Ureter (tissue), 1 donor: ENCODE measurements at places on chromosomes 3 and 15.
A peak's percentile ranks its signal among the peaks of the same experiment; 100 is the strongest.

GRCh38 chr15:31236184-31237042 lies 90.2 kb upstream of the KLF13 start:
- DNase-seq, result peak; percentile 79

DNA sequence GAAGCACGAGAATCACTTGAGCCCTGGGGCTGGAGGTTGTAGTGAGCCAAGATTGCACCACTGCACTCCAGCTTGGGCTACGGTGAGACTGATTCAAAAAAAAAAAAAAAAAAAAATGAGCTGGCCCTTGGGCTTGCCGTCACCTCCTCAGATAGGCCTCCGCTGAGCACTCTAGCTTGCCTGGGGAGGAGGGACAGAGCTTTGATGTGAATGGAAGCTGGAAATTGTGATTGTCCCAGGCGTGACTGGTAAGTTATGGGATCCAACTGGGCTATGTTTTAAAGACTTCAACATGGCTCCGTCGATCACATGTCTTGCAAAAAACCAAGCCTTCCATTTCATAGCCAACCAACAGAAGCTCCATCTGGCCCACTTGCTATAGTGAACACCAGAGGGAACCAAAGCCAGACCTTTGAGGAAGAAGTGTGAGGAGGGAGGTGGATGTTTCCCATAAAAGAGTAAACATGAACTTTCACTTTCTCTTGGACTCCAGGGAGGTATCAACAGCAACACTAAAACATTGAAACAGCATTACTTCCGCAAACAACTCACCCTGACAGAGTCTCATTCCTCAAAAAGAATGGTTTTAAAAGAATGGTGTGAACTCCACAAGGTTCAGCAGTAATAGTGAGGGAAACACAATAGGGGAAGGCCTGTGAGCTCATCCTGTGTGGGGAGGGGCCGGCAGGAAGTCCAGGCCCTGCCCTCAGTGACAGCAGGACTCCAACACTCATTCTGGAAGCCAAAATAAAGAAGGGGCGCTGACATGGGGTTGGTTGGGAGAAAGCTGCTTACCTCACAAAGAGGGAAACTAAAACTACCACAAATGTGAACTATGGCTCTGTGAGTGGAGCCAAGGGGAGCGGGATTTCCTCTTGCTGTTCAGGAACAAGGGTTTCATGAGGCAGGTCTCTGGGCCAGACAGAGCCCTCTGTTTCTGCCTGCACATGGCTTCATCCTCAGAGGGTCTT lies 59.2 kb upstream of the IL12A start:
- DNase-seq, result no peak

GRCh38 chr3:46833346-46834300 lies 29.6 kb downstream of the MYL3 start:
- DNase-seq, result no peak

- peak; percentile 49 for DNase-seq
These were observed 514 bp upstream of the PPP4R2 start for GRCh38 chr3:72996121-72996472.

- DNase-seq, result no peak
These were observed 484.4 kb upstream of the TPRG1 start for GRCh38 chr3:188687389-188687788.

- DNase-seq, result no peak
These were observed 137.3 kb upstream of the TGFBR2 start for GRCh38 chr3:30469133-30469532.

- DNase-seq, result peak; percentile 71
These were observed 39.7 kb downstream of the GLDN start for GRCh38 chr15:51380999-51381806.

- peak; percentile 45 for DNase-seq
These were observed 596.7 kb downstream of the FGF12 start for GRCh38 chr3:192130534-192131132.

GRCh38 chr3:33456756-33457155 lies 16.6 kb upstream of the UBP1 start:
- DNase-seq, result no peak

DNA sequence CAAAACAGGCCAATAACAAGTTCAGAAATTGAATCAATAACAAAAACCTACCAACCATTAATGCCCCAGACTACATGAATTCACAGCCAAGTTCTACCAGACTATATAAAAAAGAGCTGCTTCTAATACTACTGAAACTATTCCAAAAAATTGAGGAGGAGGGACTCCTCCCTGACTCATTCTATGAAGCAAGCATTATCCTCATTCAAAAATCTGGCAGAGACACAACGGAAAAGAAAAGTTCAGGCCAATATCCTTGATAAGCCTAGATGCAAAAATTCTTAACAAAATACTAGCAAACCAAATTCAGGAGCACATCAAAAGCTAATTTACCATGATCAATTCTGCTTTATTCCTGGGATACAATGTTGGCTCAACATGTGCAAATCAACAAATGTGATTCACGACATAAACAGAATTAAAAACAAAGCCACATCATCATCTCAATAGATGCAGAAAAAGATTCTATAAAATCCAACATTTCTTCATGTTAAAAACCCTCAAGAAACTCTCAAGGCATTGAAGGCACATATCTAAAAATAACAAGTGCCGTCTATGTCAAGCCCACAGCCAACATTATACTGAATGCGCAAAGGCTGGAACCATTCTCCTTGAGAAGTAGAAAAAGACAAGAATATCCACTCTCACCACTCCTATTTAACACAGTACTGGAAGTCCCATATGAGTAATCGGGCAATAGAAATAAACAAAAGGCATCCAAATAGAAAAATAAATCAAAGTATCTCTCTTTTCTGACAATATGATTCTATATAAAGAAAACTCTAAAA lies 573.6 kb upstream of the GRM7 start:
- no peak for DNase-seq

DNA sequence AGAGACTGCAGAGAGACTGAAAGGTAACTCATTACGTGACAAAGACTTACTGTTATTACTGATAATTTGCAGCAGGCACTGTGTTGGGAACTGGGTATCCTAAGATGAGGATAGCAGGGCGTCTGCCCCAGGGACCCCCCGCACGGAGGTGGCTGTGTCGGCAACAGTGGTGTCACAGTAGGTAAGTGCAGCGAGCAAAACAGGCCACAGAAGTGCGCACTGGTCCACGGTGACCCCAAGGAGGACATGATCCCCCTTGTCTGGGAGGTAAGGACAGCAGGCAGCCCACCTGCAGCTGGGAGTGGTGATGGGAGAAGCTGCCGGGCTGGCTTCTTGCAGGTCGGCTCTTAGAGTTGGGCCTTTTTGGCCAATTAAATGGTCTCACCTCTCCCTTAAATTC lies 82.9 kb downstream of the FAM43A start:
- no peak for DNase-seq

DNA sequence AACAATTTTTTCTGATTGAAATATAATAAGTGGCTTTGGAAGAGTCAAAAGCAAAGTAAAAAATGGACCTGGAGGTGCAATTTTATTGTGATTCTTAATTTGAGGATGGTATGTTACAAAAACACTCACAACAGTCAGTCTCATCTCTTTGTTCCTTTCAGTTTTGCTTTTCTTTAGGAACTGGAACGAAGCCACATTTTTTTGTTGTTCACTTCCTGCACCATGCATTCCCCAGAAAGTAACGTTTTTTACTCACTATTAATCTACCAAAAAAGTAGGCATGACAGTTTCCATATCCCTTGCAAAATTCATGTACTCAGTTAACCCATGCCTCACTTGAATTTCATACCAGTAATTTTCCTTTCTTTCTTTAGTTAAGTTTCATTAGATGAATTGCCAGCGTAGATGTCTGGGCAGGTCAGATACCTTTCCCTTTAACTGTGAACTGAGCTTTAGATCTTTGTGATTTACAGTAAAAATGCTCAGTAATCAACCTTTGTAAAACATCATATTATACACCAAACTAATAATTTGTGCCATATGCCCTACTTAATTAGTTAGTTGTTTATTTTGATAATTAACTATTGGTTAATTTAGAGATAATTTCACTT lies 384.3 kb downstream of the ROBO1 start:
- DNase-seq, result no peak

DNA sequence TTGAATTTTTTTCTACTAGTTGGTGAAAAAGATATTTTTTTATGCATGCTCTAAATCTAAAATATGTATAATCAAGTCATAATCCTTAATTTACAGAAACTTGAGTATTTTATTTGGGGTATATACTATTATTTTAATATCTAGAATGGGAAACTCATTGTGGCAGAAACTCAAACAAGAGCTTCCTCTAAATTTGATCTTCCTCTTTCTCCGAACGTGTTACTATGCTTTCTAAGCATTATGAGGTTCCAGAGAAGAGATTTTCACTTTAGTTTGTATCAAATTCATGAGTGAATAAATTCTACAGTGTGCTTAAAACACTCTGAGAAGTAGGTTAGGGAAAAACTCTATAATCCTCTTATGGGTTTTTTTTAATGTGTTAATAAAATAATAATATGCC lies 173.1 kb downstream of the POTEB3 start:
- no peak for DNase-seq

GRCh38 chr3:12062605-12063004 lies 58.4 kb downstream of the SYN2 start:
- no peak for DNase-seq

- DNase-seq, result no peak
These were observed 35.0 kb downstream of the SERP1 start for GRCh38 chr3:150511122-150511821.

GRCh38 chr3:66991459-66991858 lies 6.6 kb upstream of the KBTBD8 start:
- DNase-seq, result no peak

GRCh38 chr3:11757929-11758328 lies 88.8 kb downstream of the TAMM41 start:
- no peak for DNase-seq

DNA sequence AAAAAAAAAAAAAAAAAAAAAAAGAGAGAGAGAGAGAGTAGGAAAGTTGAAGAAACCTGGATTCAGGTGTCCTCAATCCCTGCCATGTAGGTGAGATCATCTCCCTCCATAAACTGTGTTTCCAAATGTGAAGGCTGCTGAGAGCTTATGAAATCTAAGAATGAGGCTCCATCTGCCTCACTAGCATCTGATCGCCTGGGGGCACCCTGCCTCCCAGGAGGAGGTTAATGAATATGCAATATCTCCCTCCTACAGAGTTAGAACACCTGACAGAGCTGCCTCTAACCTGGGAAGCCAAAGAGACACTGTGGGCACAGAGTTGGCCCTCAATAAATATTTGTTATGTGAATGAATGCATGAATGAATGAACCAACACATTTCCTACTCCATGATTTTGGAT lies 23.8 kb upstream of the ZNF148 start:
- DNase-seq, result no peak

- DNase-seq, result no peak
These were observed 12.0 kb upstream of the SEMA4B start for GRCh38 chr15:90188914-90189748.

DNA sequence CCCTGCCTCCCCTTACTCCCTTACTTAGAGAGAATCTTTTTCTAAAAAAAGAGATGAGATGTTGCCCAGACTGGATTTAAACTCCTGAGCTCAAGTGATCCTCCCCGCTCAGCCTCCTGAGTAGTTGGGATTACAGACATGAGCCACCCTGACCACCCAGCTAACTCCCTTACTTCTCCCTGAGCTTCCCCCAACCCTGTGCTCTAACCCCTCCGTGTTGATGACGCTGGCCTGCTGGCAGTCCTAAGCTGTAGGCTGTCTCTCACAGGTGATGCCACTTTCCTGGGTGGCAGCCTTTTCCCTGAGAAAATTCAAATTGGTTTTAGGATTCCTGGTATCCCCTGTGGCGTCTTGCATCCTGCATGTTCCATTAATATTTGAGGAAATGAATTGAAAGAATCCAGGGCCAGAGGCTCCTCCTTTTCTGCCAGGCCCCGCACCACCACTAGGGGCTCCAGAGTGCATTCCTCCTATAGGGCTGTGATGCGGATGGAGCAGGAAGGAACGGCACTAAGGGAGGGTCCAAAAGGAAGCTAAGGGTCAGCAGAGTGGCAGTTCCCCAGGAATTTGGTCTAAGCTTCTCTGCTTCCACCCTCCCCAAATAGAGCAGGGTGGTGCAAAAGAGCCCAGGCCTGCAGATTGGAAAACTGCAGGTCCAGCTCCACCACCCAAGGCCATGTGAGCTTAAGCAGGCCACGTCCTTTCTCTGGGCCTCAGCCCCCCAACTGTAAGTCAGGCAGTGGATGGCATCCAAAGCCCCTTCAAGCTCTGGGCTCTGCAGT lies 101.1 kb downstream of the DAPK2 start:
- DNase-seq, result peak; percentile 84

GRCh38 chr3:195003006-195003892 lies 267.7 kb downstream of the XXYLT1 start:
- peak; percentile 59 for DNase-seq

DNA sequence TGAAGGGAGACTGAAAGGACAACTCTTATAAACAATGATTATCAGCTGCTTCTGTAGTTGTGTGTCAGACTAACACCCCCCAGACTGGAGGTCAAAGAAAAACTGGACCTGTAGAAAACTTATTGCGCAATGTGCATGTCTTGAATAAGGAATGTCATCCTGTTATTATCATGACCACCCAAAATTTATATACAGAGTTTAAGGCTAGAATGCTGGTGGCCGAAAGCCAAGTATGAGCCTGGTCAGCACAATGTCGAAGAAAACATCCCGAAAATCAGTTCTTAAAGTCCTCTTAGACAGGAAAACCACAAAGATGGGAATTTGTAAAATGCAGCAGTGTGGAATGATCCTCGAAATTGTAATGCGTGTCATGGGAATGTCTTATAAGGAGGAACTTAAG lies 29.3 kb downstream of the RFTN1 start:
- no peak for DNase-seq

DNA sequence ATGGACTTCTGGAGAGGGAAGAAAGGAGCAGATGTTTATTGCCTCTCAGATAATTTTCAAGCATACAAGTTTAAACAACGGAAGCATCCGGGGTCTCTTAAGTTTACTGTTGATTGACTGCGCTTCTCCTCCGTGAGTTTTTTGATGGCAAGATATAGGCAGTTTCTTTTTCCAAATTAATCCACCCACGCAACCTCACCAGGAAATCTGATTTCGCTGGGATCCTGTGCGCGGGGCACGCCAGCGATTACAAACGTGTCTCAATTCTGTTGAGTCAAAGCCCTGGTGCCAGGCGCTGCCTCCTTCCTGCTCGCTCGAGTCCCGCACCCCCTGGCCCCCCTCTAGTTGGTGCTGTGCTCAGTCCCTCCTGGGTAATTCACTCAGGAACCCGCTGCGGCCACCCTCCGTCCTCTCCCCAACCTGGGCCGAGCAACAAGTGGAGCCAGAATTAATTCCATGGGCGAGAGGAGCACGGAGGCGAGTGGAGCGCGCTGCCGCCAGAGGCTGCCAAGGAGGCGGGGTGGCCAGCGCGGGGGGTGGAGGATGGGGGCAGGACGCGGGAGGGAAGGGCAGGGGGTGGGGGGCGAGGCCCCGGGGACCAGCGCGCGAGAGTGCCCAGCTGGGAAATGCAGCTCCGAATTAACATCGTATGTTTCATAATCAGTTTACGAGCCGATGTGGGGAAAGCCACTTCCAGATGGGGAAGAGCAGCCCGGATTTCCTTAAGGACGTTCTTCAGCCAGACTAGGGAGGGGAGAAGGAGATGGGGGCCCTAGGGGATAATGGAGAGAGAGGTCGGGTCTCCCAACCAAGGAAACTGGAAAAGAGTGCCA lies 6.0 kb downstream of the WNT5A start:
- peak; percentile 53 for DNase-seq
